ENCODE measurements at places on chromosomes 13 and 19.
A peak's percentile ranks its signal among the peaks of the same experiment; 100 is the strongest.

GRCh38 chr13:32669030-32669646, 82.9 kb downstream of the PDS5B start:
- peak; percentile 44 for DNase-seq

DNA sequence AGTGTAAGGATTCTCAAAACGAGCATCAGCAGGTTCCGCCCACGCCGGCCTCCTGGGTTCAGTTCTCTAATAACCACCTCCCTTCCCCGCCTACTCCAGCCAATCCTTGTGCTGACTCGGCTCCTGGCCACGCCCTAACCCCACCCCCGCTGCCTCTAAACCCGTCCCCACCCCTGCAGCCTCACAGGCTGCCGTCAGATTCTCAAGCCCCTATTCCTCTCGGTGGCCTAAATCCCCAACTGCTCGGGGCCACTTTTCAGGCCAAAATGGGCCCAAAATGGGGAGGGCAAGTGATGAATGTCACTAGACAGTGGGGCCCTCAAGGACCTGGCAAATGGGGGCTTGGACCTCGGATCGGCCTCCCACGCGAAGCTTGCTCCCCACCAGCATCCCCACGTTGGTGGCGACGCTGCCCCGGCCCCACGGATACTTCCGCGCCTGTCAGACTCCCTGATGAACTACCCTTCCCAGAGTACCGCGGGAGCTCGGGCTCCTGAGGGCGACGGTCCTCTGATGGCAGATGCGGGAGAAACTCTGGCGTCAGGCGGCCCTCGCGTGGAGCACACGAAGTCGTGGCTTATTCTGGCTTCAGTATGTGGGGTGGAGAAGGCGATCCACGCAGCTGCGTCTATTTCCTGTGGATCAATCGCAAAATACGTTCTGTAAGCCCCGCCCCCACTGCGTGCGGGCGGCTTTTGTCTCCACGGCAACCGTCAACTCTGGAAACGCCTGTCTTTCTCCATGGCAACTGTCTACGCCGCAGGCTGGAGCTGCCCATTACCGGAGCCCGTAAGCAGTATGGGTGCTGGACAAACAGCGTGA, 24.8 kb downstream of the ZNF473 start:
- peak; percentile 92 for DNase-seq

DNA sequence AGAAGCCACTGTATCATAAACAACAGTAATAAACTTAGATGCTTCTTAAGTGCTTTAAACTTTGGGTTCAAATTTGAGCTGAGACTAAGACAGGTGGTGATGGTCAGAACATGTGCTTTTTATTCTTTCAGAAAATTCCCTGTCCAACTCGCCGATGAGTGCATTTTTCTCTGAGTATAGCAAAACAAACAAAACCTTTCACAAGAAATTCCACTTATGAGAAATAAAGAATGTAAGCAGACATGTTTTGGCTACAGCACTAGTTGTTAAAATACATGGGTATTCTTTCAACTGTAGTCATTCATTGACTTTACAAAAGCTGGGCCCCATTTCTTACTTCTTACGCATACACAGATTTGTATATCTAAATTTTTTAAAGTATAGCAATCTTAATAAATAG, 125.6 kb downstream of the SPRY2 start:
- no peak for DNase-seq

- no peak for DNase-seq
Measured at GRCh38 chr19:41131186-41131585, 17.0 kb downstream of the CYP2F1 start.

- no peak for DNase-seq
Measured at GRCh38 chr13:61857198-61857597, 441.5 kb upstream of the PCDH20 start.

- no peak for DNase-seq
Measured at GRCh38 chr13:57666131-57666953, 34.8 kb downstream of the PCDH17 start.

DNA sequence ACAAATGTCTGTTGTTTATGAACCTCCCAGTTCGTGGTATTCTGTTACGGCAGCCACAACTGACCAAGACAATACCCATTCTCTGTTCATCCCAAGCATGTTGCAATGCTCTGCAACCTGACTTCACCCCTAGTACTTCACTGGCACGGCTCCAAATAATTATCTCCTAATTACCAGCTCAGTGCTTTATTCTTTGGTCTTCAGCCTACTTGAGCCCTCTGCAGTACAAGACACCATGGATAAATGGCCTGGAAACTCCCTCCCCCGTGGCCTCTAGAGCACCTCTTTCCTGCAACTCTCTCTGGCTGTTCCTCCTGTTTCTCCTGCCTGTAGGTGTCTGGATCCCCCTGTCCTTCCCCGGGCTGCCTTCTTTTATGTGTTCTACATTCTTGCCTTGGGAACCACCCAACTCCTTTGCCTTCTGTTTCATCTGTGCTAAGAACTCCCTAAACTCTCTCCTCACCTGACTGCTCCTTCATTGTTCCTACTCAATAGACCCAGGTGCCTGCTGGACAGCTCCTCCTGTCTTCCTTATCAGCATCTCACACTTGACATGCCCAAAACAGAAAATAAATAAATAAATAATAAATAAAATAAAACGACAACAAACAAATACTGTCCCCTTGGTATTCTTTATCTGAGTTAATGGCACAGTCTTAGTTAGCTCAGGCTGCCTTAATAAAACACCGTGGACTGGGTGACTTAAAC, 200.4 kb upstream of the IPO5 start:
- DNase-seq, result peak; percentile 40

- DNase-seq, result no peak
Measured at GRCh38 chr13:111061358-111062045, 53.6 kb upstream of the ARHGEF7 start.

DNA sequence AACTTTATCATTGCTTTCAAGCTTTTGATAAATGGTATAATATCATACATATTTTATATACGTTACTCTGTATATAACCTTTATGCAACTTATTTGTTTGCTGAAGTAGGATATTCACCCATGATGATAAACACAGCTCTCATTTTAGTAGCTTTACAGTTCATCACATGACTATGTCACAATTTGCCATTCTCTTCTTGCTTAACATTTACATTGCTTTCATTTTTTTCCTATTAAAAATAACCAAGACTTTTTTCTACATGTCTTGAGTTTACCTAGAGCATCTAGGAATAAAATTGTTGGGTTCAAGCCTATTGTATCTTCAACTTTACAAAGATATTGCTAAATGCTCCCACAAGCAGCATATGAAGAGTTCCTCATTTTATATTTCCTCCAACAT, 54.0 kb downstream of the KCNRG start:
- no peak for DNase-seq

DNA sequence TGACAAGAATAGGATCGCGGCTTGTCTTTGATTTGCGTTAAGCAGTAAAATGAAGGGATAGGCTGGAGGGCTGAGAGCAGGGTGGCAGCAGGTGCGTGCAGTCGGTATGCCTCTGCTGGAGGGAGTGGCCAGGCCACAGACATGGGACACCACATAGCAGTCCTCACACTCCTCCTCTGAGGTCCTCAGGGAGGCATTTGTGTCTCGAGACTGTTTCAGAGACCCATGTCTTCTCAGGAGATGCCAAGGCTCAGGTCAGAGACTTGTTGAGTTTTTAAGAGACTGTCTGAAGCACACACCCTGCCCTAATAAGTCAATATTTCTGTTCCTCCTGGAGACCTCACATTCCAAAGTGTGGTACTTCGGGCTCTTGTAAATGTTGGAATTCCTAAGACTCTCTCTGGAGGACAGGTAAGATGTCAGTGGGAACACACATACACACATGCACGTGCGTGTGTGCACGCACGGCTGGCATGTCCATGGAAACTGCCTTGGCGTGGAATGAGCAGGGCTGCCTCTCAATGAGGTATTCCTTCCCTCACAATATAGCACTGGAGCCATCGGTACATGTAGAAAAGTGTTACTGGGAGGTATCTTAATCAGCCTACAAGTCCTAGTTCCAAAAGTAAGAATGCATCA, 46.4 kb downstream of the COL4A2 start:
- no peak for DNase-seq
